ENCODE measurements at places on chromosomes 3 and 15.

GRCh38 chr3:71356265-71356664, 227.3 kb downstream of the FOXP1 start:
- DNase-seq: no peak

DNA sequence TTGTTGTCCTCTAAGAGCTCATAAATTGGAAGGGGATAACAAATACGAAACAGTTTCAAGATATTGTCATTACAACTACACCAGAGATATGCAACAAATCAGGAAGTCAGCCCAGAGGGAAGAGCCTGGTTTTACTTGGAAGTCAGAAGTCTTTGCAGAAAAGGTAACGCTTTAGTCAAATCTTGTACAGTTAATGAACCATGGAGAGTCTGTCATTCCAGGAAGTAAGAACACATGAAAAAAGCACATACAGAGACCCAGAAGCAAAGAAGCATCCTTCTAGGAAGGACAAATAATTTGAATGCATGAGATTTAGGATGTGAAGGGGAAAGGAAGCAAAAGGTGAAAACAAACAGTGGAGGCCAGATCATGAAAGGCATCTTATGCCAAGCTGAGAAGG, 19.6 kb downstream of the DYNC1LI1 start:
- DNase-seq: no peak

GRCh38 chr3:1661839-1662238, 436.8 kb upstream of the CNTN4 start:
- no peak for DNase-seq

DNA sequence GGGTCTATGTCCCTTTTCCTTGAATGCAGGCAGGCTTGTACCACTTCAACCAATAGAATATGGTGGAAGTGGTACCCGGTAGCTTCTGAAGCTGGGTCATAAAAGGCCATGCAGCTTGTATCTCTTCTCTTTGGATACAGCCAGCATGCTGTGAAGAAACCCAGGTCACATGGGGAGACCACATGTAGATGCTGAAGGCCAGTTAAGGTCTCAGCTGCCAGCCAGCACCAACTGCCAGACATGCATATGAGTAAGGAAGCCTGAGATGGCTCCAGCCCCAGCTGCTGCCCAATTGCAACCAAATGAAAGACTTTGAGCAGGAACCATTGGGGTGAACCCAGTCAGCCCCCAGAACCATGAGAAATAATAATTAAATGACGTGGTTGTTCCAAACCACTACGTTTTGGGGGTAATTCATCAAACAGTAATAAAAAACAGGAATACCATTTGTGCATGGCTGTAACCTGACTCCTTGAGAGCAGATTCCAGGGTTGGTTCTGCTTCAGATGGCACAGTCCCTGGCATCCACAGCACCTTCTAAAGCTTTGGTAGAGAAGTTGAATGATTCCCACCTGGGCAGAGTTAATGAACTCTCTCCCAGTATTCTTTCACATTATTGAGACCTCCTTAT, 3.8 kb downstream of the RBP2 start:
- no peak for DNase-seq

DNA sequence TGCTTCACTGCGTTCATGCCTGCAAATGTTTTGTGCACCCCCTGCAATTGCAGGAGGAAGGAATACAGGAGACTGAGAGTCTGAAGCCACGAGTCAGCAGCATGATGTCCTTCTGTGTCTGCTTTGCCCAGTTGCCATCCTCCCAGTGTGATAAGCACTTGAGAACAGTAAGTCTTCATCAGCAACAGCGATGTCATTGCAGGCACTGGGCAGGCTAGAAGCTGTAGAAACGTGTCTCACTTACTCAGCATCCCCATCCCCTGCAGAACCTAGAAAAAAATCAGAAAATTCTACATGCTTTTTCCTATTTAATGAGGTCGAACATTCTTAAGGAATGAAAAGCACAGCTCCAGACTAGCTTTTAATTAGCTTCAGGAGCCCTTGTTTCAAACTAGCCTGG, 156.5 kb upstream of the LPP start:
- DNase-seq: no peak

GRCh38 chr15:29688506-29689286, 133.6 kb downstream of the TJP1 start:
- no peak for DNase-seq

- no peak for DNase-seq
These were observed 20.8 kb downstream of the CORO2B start for GRCh38 chr15:68599560-68600071.

- DNase-seq: no peak
These were observed 240.7 kb downstream of the SHOX2 start for GRCh38 chr3:157865352-157866000.

- DNase-seq: no peak
These were observed 54.3 kb downstream of the PDE8A start for GRCh38 chr15:85035980-85036379.

GRCh38 chr15:89019436-89019835, 68.8 kb upstream of the ABHD2 start:
- DNase-seq: no peak

DNA sequence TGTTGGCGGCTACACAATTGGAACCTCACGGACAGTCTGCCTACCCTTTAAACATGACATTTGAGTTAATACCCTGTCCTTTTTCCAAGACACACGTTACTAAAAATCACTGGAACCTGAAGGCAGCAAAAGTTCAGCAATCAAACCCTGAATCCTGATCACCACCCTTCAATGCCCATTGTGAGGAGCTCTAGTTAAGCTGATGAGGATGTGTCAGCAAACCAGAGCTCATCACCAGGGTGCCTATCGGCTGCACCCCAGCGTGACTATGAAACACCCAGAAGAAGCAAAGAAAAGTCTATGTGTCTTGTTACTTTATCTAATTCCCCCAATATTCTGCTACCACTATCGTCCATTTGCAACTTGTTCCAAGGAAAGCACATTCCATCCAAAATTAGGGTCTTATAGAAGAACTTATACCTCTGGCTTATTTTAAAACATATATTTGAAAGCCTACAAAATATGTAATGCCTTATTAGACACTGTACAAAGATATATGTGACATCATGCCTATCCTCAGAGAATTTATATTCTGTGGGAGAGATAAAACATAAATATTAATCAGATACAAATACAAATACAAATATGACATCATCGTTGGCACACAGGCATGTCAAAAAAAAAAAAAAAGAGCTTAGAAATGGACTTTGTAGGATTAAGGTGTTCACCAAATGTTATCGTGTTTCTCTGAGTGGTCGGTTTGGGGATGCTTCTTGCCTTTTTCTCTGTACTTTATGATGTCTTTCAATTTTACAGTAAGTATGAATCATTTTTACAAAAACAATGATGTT, 219.7 kb upstream of the SETMAR start:
- DNase-seq: no peak

DNA sequence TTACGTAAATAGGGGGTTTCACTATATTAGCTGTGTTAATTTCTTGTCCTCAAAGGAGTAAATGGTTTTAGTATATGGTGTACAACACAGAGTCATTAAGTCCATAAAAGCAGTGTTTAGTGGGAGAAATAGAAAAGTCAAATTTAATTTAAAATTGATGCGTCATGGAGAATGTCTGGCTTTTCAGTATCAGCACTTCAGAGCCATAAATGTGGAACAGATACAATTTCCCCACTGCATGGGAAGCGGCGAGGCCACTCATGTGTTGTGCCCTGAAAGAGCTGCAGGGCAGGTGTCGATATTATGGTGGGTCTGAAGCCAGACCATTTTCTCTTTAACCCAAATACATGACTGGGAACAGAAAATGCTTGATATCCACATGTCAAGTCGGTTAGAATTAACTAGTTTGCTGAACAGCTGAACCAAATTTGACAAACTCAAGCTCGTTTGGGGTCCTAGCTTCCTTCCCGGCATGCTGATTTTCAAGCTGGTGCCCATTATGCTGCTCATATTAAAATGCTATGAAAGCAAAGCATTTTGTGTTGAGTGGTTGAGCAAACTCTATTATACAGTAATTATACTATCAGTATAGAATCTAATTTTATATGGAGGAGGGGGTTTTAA, 364.6 kb upstream of the TBL1XR1 start:
- DNase-seq: no peak

GRCh38 chr3:193826159-193826795, 233.3 kb downstream of the OPA1 start:
- no peak for DNase-seq

- no peak for DNase-seq
These were observed 1.5 kb upstream of the SLC12A8 start for GRCh38 chr3:125213946-125214542.

DNA sequence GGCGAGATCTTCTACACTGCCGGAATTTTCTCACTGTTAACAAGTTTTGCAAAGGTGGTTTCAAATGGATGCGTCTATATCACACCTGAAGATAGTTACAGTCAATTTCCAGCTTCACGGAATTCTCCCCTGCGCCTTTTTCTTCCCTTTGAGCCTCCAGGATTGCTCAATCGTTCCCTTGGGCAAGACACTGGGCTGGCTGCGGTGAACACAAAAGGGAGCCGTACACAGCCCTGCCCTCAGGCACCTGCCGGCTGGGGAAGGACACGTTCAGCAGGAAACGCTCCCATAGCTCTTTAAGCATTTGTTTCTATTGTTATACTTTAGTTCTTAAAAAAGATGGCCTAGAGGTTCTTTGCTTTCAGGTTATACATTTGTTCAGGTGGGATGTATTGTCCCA, 85.7 kb downstream of the C3orf70 start:
- no peak for DNase-seq

GRCh38 chr3:11626084-11626463, 17.6 kb downstream of the VGLL4 start:
- no peak for DNase-seq

GRCh38 chr15:57236561-57237300, 139.6 kb upstream of the CGNL1 start:
- DNase-seq: no peak

DNA sequence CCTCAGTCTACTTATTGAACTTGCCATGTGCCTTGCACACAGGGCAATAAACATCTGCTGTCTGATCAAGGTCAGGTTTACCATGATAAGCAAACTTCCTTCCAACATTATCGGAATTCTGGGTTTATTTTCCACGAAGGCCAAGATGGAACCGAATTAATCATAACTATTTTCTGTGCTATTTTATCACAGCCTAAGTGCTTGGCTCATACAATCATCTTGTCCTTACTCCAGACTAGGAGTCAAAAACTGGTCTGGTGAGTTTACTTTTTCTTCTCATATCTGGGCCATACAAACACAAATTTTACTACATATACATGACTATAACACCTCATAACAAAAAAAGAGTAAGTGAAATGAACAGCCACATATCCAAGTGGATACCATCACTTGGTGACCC, 2.3 kb downstream of the FBN1 start:
- DNase-seq: no peak

DNA sequence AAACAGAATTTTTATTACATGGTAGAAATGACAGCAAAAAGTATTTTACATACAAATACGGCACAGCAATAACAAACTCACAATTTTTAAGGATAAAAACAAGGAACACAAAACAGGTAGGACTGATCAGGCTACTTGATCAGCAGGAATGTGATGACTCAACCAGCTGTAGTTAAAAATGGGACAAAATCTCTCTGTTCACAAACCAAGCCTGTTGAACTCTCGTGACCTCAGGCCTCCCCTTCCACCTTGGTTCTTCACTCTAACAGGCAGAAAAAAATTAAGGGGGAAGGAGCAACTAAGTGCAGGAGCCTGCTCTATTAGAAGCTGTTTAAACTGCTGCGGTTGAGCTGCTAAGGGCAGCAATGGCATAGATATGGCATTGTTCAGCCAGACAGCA, 18.7 kb downstream of the FBXL22 start:
- DNase-seq: no peak

- no peak for DNase-seq
These were observed 44.6 kb upstream of the LEKR1 start for GRCh38 chr3:156781310-156782230.

DNA sequence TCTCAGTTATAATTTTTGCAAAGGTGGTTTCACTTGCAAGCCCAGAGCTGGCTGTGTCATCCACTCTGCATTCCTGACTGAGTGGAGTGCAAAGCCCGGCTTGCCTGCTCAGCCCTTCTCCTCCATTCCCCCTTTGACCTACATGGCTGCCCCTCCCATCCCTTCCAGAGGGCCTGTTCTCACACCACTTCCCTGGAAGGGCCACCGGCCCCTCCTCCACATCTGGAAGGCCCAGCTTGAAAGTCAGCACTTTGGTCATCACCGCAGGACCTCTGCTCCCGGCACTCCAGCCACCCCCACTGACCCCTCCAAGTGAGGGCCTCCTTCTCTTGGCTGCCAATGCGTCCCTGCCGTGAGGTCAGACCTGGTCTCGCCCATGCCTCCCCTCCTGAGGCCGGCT, 74.1 kb upstream of the RNF7 start:
- no peak for DNase-seq

GRCh38 chr15:99148851-99149276, 44.0 kb downstream of the SYNM start:
- no peak for DNase-seq

DNA sequence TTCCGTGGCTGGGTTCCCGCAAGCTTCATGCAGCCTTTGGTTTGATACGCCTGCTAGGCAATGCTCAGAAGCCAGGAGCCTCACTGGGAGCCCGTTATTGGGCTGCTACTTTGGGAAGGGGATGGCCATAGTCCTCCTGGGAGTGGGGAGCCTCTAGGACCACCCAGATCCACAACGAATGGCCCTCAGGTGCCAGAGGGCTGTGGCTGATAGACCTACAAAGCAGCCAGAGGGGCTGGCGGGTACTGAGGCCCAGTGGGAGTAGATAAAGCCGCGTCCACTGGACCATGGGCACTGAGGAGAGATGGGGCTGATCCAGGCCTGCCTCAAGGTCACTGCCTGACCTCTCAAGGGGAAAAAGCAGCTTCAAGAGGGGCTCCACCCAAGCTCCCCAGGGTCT, 714 bp downstream of the GNAT1 start:
- DNase-seq: no peak

DNA sequence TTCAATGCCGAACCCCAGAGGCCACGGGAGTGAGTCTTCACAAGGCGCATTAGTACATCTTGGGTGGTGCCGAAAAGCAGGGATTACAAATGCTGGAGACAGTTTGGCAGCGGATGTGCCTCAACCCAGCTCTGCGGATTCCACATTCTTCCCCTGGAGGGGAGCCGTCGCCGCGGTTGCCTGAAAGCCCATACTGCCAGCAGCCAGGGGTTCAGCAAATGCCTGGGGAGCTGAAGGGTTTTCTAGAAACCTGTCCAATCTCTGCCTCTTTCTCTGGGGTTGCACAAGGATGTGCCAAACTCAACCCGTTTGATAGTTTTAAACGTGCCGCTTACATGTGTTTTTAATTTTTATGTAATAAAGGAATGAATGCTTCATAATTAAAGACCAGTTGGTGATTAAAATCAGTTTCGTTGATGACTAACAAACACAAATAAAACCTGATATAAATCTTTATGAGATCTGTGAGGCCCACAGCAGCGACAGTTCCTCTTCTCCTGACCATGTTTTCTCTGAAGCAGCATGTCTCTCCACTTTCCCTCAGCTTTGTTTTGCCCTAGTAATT, 74.6 kb upstream of the LEKR1 start:
- DNase-seq: no peak

DNA sequence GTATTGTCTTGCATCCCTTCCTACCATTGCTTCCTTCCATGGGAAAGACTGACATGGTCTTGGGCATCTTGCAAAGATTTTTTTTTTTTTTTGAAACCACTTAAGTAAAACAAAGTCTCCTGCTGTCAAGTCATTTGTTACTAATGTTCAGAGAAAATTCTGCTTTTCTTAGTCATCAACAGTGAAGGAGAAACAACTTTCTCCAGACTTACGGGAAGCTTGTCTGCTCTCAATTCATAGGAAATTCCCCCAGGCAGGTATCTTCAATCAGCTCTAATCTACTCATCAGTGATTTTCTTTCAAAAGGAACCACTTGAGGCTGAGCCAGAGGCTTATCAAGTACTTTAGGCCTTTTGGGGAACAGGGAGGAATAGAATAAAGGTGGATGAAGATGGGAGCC, 15.9 kb upstream of the DRD3 start:
- no peak for DNase-seq

Data from esophagus squamous epithelium (tissue), 5 donors.